ENCODE measurements at places on chromosomes 5 and 9. TPM values are rescaled to one million over a fixed set of nuclear protein-coding genes. Genes with fewer than 3 reads are reported as not detected.

Gene FABP6
- total RNA-seq, result not detected

Gene DNAH5
- 1.7 TPM for total RNA-seq

Gene LURAP1L
- total RNA-seq, result 3.3 TPM

Gene IL33
- 13.8 TPM for total RNA-seq

Gene TAF11L10
- not detected for total RNA-seq

All from endothelial cell of umbilical vein (primary cell).